ENCODE measurements at places on chromosomes 7 and 10.

GRCh38 chr7:7231000-7231399 is 48.7 kb downstream of the C1GALT1 start:
- DNase-seq: no peak

- DNase-seq: no peak
Measured at GRCh38 chr7:158285383-158285770, 302.2 kb downstream of the PTPRN2 start.

DNA sequence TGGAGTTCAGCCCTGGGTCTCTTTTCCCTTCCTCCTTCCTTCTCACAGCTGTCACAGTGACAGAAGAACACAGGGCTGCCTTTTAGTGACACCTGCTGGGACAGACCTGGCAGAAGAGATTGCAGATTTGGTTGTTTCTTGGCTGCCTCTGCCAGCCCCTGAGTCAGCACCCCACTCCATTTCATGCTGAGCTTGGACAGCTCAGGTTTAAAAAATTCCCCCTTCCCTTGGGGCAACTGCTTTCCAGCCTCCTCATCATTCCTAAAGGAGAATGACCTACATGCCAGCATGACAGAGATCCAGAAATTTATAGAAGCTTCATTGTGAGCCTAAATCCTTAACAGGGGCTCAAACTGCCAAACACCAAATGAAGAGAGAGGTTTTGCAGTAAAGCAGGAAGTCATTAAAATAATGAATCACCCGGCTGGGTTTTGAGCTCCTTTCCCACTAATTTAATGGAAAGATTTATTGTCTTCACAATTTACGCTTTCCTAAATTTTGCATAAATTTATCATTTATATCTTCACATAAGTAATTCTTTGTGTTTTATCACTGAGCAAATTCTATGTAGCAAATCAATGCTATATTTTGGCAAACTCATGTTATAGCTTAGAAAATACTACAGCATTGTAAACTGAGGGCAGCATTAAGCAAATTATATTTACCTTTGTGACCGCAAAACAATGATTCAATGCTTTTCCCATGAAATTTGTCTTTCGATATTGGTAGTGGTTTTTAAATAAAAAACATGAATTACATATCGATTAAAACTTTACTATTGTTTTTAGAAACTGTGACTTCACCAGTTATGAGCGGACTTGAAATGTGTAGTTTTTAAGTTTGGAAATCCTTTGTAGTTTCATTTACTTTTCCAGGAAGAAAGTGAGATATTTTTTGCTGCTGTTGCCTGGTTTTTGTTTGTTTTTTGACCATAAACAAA is 399.5 kb upstream of the ANKRD30A start:
- peak; percentile 85 for DNase-seq

- DNase-seq: no peak
Measured at GRCh38 chr7:70565721-70566370, 566.1 kb upstream of the GALNT17 start.

DNA sequence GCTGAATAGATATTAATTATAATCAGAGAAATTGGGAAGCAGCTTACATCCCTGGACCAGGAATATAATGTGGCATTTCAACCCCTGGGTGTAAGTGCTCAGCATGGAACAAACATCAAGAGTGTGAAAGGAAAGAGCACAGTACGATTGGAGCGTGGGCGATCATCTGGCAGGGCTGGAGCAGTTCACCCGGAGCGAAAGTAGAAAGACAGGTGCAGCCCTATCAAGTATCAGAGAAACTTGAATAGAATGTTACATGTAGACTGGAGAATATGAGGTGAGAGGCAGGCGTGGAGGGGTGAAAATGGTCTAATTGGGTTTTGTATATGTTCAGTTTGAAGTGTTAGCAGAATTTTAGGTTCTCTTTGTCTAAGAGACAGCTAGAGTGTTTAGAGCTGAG is 303.0 kb downstream of the MDFIC start:
- DNase-seq: no peak

DNA sequence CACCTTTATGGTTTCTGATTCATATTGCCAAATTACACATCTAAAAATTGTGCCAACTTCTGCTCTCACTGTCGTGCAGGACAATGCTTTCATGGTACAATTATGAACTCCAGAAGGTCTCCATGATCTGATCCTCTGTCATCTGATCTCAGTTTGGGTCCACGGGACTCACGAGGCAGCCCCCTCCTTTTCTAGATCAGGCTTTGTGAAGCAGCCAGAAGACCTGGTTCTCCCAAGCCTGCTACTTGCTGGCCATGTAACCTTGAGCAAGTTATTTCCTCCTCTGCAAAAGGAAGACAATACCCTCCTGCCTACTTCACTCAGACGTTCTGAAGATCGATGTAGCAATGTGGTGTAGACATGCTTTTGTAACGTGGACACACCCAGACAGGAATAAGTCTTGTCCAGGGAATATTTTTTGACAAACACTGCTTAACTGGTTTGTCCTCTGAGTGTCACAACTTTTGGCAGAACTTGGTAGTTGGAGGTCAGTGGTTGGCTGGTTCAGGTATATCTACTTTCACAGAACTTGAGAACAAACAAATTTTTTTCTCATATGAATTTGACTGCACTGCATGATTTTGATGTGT is 19.6 kb downstream of the CALML3 start:
- DNase-seq: no peak

DNA sequence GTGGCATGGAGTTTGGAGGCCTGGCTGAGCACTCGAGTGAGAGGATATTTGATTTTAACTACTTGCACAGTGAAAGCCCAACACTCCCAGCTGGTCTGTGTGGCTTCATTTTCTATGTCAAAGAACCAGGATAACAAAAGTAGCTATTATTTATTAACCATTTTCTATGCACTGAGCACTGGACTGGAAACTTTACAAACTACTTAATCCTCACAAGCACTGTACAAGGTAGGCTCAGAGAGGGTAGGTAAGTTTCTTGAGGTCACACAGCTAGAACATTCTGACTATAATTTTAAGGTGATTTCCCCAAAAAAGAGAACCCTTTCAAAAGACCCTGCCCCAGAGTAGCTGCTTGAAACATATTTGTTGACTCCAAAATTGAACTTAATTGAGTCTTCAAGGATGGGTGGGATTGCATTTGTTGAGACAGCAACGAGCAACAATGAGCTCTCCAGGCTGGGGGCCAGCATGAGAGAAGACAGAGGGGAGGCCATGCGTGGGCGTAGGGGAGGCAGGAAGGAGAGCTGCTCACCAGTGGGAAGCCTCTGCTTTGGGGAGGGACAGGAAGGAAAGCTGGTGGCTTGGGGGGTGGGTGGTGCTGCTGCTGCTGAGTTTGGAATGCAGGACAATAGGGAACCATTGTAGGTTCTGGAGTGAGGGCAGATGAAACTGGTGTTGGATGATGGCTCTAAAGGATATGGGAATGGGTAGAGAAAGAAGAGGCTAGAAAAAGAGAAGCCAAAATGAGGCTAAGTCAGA is 31.5 kb downstream of the FAM241B start:
- DNase-seq: no peak

GRCh38 chr10:121092720-121093095 is 241.5 kb downstream of the WDR11 start:
- DNase-seq: no peak

DNA sequence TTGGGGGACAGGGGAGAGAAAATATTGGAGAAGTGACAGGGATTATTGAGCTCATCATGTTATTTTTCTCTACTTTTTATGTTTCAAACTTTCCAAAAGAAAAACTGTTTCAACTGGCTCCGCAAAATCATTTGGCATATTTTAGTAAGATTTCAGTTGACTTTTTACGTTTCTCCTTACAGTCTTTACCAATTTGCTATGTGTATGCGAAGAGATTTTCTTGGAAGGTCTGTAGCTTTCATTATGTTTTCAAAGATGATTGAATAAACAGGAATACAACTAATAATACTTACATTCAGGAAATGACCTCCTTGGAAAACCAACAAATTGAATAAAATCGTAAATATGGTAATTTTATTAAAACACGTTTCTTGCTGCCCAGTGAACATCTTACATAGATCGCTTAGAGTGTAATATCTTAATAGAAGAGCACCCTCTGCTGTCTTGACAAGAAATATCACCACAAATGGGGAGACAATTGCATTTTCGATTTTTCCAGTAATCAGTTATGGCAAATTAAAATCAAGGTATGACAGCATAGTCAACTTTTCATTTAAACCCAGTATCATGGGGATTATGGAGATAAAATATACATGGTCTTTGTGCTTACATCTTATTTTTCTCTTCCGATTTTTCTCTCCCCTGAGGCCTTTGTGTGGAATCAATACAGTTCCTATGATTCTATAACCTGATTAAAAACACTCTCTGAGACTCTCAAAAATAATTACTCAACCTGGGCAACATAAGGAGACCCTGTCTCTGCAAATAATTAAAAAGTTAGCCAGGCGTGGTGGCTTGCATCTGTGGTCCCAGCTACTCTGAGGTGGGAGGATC is 43.1 kb downstream of the MBL2 start:
- peak; percentile 68 for DNase-seq

DNA sequence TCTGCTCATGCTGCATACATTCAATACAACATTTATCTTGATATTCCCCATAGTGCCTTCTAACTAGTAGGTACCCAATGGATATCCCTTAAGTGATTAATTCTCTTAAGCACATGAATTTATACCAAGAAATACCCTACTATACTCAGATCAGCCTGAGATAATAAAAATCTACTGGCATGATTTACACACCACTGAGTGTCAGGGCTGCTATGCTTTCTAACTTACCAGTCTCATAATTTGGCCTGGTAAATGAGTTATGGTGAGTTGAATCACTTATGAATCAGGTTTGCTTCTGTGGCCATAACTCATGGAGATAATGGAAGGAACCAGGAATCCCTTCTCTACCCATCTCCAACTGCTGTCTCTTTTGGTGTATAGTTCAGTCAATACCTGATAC is 122.8 kb downstream of the THSD7A start:
- DNase-seq: no peak

DNA sequence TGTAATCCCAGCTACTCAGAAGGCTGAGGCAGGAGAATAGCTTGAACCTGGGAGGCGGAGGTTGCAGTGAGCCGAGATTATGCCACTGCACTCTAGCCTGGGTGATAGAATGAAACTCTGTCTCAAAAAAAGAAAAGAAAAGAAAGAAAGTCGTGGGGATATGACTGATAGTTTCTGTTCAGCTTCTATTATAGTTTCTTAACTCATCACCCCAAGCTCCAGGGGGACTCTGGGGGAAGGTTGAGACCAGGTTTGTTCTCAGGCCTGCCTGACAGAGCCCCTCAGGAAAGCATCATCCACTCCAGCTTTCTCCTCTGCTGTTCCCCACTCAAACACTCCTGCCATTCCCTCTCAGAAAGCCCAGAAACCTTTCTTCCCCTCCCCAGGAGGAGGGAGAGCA is 542.4 kb upstream of the GALNT17 start:
- DNase-seq: no peak

GRCh38 chr10:28566458-28567015 is 33.6 kb downstream of the WAC start:
- DNase-seq: peak; percentile 23

DNA sequence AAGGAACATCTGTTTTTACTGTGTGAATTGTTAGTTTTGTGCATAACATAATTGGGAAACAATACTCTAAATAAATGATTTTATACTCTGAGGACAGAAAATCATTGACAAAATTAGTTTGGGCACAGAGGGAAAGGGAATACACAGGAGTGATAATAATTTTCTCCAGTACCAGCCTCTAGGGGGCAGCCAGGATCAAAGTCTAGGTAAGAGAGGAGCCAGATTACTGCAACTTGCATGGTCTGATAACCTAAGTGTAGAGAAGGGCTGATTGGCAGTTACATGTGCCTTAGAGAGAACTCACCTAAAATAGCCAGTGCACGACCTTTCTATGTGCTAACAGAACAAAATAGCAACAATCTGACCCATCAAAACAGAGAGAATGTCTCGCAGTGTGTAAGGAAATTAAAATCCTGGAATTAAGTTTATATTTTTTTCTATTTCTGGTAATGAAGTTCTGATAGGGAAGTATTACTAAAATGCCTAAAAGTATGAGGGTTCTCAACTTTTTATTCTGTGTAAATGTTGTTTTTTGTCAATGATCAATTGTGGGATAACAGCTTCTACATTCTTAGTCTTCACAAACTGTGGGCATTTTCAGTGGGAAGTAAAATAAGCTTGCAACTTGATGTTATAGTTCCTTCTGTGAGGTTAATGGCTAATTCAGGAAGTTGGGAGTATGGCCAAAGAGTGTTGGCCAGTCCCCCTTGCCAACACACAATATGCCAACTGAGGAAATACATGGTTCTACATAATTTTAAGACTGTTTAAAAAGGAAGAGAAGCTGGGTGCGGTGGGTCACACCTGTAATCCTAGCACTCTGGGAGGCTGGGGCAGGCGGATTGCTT is 66.4 kb downstream of the EXOC6 start:
- peak; percentile 69 for DNase-seq

- peak; percentile 85 for DNase-seq
Measured at GRCh38 chr7:85172530-85172941, 14.3 kb downstream of the SEMA3D start.

DNA sequence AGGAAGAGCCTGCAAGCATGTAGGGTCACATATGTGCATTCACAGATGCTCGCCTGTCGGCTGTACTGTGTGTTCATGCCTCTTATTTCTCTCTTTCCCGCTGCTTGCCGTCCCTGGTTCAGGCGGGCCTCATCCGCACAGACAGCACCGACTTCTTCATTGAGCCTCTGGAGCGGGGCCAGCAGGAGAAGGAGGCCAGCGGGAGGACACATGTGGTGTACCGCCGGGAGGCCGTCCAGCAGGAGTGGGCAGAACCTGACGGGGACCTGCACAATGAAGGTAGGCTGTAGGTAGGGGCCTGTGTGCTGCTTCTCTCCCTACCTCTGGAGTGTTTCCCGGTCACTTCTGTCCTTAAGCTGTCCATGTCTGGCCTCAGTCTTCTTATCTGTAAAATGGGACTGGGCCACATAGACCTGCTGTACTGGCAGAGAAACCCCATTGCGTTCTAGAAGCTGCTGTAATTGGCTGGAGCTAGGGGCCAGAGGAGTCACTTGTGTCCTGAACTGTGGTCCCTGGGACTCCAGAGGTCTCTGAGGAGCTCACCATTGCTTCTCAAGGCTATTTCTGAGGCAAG is 30.0 kb downstream of the ADAMTS14 start:
- peak; percentile 15 for DNase-seq

GRCh38 chr7:22364900-22365299 is 7.9 kb upstream of the RAPGEF5 start:
- no peak for DNase-seq

DNA sequence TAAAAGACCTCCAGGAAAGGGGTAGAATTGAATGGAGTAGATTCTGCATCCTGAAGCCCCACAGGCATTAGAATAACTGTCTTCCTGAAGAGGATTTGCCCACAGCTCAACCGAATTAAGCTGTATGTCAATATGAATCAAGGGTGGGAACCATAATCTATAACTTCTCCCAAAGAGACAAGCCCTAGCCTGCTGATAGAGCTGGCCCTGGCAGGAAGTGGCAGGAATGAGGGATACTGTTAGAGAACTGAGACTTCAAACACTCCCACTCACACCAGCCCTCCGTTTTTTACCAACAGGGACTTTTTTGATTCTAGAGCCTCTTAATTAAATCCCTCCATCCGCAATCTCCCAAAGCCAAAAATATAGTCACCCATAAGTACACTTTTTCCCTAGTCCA is 12.2 kb upstream of the DUSP5 start:
- DNase-seq: no peak

GRCh38 chr10:16965740-16966447 is 148.7 kb upstream of the RSU1 start:
- DNase-seq: peak; percentile 90

- peak; percentile 69 for DNase-seq
Measured at GRCh38 chr7:93015101-93015778, 102.5 kb downstream of the SAMD9 start.
